ENCODE measurements at places on chromosomes 1 and 21.

DNA sequence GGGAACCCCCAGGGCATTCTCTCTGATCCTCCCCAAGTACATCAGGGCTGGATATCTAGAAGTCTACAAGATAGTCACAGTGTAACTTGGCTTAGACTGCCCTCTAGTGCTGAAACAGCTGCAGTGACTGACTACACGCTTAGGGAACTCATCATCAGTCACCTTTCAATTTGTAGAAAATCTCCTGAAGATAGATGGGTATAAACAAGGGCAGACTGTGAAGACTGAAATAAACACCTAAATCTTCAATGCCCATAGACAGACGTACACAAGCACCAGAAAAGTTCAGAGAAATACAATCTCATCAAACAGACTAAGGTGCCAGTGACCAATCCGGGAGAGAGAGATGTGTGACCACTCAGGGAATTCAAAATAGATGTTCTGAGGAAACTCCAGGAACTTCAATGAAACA is 46.6 kb downstream of the PACC1 start:
- DNase-seq, result peak; percentile 33

GRCh38 chr1:25223471-25223870 is 8.8 kb downstream of the SYF2 start:
- no peak for DNase-seq

DNA sequence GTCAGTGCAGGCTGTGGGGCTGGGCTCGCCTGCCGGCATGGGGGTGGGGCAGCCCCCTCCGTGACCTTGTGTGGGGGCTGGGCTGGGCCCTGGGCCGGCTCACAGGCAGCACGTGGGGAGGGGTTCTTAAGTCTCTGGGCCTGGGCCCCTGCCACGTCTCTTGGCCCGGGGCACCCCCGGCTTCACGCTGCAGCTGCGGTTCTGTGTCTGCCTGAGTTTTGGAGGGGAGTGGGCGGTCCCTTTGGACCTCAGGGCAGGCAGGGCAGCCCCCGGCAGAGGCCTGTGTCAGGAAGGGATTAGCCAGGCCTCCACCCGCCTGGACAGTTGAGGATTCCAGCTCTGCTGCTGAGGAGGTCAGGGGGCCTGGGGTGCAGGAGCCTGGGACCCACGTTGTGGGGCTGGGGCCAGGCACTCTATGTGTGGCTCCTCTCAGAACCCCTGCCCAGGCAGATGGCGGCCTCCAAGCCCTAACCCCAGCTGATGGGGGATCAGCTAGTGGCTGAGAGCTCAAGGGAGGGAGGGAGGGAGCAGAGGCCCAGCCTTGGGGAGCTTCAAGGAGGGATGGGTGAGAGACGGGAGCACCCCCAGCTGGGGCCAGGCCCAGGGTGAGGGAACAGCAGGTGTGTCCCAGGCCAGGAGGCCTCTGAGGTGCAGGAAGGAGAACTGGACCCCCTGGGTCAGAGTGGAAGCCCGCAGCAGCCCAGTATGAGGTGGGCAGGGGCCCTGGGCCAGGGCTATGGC is 1.8 kb upstream of the PLCH2 start:
- no peak for DNase-seq

DNA sequence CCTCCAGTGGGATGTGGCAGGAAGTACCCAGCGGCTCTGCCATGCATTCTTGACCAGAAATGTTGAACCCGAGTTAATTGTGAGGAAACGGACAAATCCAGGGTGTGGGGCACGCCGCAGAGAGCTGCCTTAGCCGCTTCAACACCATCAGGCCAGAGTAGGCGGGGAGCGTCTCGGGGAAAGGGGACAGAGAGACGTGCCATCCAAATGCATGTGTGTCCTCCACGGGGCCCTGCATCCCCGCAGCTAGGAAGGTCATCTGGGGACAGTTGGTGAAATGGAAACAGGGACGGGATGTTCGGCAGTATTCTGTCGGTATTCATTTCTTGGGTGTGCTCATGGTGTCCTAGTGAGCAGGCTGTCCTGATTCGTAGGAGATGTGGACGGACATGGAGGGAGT is 59.1 kb upstream of the TRAPPC10 start:
- DNase-seq, result no peak

DNA sequence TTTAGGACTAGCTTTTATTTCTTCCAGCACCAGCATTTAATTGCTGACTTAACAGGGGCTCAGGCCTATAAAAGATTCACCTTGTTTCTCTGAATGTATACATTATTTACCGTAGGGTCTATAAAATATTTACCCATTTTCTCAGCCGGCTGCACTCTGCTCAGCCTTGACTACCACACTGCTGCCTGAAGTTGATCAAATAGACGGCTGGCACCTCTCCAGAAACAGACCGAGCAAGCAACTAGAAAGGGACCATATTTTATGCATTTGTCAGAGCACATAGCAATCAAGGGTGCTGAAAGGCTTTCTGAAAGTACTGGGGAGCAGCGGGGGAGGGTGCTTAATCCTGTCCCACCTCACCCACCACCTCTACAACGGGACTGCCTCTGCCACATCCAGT is 64.7 kb upstream of the FGGY start:
- DNase-seq, result no peak

Measured in activated CD4-positive, CD25-positive, alpha-beta regulatory T cell treated with anti-CD3 and anti-CD28 coated beads, Interleukin-2, amount 50 U/mL, for 16 hours (primary cell).